BJ (cell line): ENCODE measurements at places on chromosomes 6 and 20. TPM values are rescaled to one million over a fixed set of nuclear protein-coding genes. Genes with fewer than 3 reads are reported as not detected.

DNA sequence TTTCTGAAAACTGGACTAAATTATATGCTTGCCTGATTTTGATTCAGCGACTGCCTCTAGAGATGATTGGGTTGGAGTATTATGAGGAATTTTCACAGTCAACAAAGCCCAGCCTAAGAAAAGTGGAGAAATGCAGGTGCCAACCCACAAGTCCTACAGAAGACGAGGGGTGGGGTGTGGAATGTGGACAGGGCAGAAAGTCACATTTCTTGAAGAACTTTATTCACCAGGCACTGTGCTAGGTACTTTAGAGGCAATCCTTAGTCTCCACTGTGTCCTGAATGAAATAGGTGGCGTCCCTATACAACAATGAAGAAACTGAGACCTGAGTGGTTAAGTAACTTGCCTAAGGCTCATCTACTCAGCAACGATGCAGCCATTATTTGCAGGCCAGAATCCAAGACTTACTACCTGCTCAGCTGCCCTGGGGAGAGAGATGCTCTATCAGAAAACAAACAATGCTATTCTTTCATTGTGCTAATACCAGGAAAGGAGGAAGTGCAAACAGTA is 106.3 kb downstream of the RNF144B start:
- DNase-seq: no peak

DNA sequence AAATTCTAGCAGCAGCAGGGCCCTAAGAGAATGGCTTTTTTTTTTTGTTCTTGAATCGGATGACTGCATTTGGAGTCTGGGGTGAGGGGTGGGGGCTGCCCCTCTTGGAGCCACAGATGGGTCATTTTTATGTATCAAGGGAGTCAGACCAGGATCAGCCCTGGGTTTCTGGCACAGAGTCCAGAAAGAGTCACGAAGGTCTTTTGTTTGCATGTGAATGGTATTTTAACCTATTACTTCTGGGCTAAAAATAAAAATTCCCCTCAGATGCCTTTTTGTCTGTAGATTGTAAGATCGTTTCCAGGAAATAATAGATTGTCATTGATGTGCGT is 72.5 kb downstream of the PHACTR3 start:
- DNase-seq: no peak

GRCh38 chr6:159639721-159640120 is 53.3 kb downstream of the SOD2 start:
- no peak for DNase-seq

- no peak for DNase-seq
Observed at GRCh38 chr6:153301602-153302001, 170.5 kb upstream of the RGS17 start.

GRCh38 chr6:70709826-70710225 is 42.1 kb downstream of the SMAP1 start:
- DNase-seq: peak; percentile 10

The MCUR1 gene
- 6.2 and 9.4 TPM in 2 replicates for polyA plus RNA-seq

The PDYN gene
- not detected in 2 replicates for polyA plus RNA-seq

The TRIM27 gene
- polyA plus RNA-seq: 47.3 TPM in 2 replicates

The ZBTB46 gene
- polyA plus RNA-seq: 0.13 and 0.32 TPM in 2 replicates

The GTSF1L gene
- not detected in 2 replicates for polyA plus RNA-seq

The RING1 gene
- 24.4 and 36.6 TPM in 2 replicates for polyA plus RNA-seq
